ENCODE measurements at places on chromosomes 11 and 22.

- DNase-seq: no peak
Measured at GRCh38 chr11:47908198-47908597, 60.0 kb upstream of the NUP160 start.

- no peak for DNase-seq
Measured at GRCh38 chr11:9606809-9607510, 33.5 kb downstream of the WEE1 start.

GRCh38 chr22:31350410-31350863 lies 4.3 kb upstream of the PATZ1 start:
- DNase-seq: no peak

DNA sequence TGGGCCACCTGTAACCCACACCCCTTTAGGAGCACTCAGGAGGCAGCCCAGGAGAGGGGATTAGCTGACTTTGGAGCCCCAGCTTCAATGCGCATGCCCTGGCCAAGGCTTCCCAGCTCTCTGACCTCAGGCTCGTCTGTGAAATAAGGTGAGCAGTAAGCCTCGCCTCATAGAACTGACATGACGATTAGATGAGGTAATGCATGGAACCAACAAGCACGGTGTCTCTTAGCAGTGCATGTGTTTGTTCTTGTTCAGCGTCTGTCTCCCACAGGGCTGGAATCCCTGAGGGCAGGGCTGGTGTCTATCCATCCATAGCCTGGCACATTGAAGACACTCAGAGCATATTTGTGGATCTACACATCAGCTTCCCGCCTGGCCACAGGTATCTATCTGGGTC lies 415.4 kb downstream of the MN1 start:
- no peak for DNase-seq

- no peak for DNase-seq
Measured at GRCh38 chr11:104764710-104765045, 133.6 kb downstream of the CASP12 start.

DNA sequence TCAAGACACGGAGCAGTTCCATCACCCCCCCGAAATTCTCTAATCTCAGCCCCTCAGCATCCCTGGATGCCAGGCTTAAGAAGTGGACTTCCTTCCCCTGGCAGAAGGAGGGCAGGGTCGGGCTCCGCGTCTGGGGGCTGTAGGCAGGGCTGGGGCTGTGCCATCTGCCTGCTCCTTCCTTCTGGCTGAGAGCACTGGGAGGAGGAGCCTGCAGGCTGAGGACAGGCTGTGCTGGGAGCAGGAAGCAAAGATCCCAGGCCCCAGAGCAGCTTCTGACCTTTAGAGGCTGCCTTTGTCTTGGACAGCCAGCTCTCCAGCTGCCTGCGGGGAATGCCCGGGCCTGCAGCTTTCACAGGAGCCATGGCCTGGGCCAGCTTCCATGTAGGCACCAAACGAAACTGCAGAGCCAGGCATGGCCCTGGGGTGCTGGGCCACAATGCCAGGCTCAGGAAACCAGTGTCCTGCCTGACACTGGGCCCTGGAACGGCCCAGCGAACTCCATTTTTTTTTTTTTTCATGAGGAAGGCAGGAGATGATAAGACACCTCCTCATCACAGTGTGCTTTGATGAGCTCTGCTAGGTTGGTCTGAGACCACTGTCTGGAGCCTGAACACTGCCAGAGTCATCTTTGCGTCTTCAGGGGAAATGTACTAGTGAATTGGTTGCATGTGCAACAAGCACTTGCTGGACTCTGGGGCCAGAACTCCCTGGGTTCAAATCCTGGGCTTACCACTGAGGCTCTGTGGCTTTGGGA lies 67.9 kb downstream of the MCM5 start:
- no peak for DNase-seq

DNA sequence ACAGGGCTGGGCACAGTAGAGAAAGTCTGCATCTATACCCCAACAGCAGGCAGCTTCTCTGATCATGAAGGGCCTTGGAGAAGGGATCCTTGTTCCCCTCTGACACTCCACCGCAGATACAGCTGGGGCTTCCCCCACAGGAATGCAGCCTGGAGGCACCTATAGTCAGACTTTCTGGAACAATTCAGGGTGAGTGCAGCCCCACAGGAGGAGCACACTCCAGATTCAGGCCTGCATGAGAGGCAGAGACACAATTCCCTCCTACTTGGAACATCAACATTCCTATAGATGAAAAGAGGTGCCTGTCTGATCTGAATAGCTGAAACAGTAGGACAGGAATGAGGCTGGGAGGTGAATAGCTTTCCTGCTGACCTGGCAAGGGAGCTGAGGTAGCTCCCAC lies 1298.0 kb upstream of the CNTN5 start:
- no peak for DNase-seq

- DNase-seq: no peak
Measured at GRCh38 chr11:120622189-120622875, 110.8 kb downstream of the GRIK4 start.

- DNase-seq: no peak
Measured at GRCh38 chr11:15073361-15074205, at the start of gene CALCB. CALCB (plus strand) TSS chr11:15073593; CDS start chr11:15074719, 1,126 bp downstream.

GRCh38 chr11:2221591-2221990 lies 48.8 kb downstream of the ASCL2 start:
- DNase-seq: no peak

DNA sequence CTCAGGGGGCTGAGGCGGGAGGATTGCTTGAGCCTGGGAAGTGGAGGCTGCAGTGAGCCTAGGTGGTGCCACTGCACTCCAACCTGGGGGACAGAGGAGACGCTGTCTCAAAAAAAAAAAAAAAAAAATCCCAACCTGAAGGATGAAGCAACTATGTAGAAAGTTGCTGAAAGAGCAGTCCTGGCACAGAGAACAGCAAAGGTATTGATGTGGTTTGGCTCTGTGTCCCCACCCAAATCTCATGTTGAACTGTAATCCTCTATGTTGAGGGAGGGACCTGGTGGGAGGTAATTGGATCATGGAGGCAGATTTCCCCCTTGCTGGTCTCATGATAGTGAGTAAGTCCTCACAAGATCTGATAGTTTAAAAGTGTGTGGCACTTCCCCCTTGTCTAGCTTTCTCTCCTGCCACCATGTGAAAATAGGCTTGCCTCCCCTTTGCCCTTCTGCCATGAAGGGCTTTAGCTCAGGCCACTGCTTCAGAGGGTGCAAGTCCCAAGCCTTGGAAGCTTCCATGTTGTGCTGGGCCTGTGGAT lies 10.7 kb upstream of the SERPING1 start:
- no peak for DNase-seq

GRCh38 chr11:35040221-35040942 lies 98.6 kb upstream of the CD44 start:
- no peak for DNase-seq

- no peak for DNase-seq
Measured at GRCh38 chr11:35183326-35183925, 44.5 kb downstream of the CD44 start.

DNA sequence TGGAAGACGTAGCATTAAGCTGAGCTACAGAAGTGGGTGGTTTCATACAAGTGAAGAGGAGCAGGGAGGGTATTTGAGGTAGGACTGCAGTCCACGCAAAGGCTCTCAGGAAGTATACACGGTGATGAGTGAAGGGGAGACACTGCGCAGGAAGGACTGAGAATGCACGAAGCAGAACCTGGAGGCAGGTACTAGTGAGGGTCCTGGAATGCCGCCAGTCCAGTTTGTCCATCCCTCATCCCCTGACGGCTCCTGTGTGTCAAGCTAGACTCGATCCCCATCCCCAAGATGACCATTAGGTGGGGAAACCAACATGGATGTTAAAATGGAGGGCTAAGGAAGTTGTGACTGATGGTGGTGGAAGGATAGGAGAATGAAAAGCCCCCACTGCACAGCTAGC lies 23.8 kb downstream of the ART5 start:
- no peak for DNase-seq

GRCh38 chr11:62804310-62805075 lies 747 bp downstream of the NXF1 start:
- DNase-seq: no peak

Measured in NCI-H187 treated with DMSO at 0.1 percent for 48 hours (cell line).